Right lung (tissue), 10 donors: ENCODE measurements at places on chromosomes 11 and 22. TPM values are rescaled to one million over a fixed set of nuclear protein-coding genes. Genes with fewer than 3 reads are reported as not detected.

DNA sequence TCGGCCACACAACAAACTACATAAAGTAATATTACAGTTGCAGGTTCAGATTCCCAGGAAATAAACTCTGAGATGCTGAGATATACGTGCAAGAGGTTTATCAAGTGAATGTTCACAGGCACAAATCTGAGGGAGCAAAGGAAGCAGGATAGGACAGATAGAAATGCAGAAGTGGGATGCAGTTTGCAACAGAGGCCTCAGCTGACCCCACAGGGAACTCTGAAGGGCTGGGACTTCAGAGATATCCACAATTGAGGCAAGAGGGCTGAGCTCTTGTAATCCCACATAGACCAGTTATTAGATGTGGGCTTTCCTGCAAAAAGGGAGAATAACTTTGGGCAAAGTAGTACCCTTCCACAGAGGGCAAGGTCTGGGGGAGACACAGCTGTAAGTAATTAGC lies 25.4 kb upstream of the ARHGAP20 start:
- no peak for DNase-seq

- no peak for DNase-seq
Observed at GRCh38 chr11:73598719-73599379, 937 bp upstream of the FAM168A start.

GRCh38 chr11:117126223-117126965 lies 17.7 kb upstream of the PAFAH1B2 start:
- DNase-seq = no peak

- no peak for DNase-seq
Observed at GRCh38 chr11:72575533-72576242, 98.5 kb downstream of the PDE2A start.

DNA sequence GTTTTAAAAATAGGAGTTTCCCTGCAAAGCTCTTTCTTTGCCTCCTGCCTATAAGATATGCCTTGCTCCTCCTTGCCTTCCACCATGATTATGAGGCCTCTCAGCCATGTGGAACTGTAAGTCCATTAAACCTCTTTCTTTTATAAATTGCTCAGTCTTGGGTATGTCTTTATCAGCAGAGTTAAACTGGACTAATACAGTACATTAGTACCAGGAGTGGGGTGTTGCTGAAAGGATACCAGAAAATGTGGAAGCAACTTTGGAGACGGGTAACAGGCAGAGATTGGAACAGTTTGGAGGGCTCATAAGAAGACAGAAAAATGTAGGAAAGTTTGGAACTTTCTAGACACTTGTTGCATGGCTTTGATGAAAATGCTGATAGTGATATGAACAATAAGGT lies 709.9 kb downstream of the LUZP2 start:
- DNase-seq = no peak

GRCh38 chr22:44931077-44931540 lies 78.7 kb downstream of the PHF21B start:
- DNase-seq = peak; percentile 64

GRCh38 chr11:68309621-68310185 lies 2.7 kb upstream of the LRP5 start:
- no peak for DNase-seq

DNA sequence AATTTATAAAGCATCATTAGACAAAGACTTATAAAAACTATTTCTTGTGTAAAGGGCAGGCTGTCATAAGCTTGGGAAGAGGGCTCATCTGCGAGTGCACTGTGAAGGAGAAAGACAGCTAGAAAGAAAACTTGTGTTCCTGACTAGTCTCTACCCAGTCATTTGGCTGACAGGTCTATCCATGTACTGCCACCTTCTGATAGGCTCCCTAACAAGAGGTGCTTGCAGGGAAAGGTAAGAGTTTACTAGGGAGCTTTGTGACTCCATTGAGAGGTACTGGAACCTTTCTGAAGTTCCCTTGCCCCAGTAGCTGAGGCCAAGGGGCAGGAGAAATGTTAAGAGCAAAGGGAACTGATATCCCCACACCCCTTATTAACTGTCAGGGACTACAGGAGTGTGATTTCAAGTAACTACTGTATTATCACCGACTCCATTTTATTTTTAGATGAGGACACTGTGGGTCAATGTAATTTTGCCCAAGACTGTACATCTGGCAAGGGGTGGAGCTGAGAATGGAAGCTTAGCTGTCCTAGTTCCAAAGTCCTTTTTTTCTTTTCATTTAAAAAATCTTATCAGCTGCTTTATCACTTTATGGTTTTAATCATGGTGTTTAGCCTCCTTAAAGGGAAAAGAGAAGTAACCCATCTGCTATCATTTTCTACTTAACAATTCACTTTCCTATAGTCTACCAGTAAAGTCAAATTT lies 129.4 kb downstream of the ARHGAP20 start:
- no peak for DNase-seq

GRCh38 chr11:64715756-64716472 lies 7.1 kb downstream of the NRXN2 start:
- DNase-seq = no peak

DNA sequence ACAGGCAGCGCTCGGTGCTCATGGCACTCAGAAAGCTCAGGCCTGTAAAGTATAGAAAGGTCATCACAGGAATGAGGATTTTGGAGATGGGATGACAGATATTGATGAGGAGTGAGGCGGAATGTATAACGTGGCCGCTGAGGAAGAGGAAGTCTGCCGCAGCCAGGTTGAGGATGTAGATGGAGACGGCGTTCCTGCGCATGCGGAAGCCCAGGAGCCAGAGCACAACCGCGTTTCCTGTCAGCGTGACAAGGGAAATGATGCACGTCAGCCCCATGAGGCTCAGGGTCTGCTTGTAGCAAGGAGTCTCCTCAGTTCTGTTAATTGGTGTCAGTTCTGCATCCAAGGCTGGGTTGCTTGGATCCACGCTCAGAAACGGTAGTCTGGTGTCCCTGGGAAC lies 33.1 kb upstream of the MRGPRX1 start:
- no peak for DNase-seq

- DNase-seq = no peak
Observed at GRCh38 chr11:112652786-112653390, 308.3 kb upstream of the NCAM1 start.

GRCh38 chr11:133778161-133778560 lies 67.2 kb downstream of the SPATA19 start:
- DNase-seq = no peak

- DNase-seq = no peak
Observed at GRCh38 chr11:34798985-34799384, 117.2 kb downstream of the APIP start.

DNA sequence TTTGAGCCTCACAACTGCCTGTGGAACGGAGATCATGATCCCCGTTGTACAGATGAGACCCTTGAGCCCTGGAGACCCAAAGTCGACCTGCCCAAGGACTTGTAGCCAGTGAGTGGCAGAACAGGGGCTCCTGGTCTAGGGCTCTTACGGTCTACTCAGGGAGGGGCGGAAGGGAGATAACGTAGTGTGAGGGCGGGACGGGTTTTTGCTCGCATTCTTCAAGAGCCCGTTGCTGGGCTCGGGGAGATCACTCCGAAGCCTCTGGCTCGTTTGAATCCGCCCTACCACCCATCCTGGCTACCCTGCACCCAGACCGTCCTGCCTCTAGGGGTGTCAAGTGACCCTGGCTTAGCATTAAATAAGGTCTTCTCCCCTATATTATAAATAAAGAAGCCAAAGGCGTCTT lies 639 bp downstream of the CRY2 start:
- DNase-seq = peak; percentile 66

- DNase-seq = no peak
Observed at GRCh38 chr22:20517422-20517821, 10.0 kb downstream of the MED15 start.

- no peak for DNase-seq
Observed at GRCh38 chr11:105689631-105690030, 79.8 kb downstream of the GRIA4 start.

DNA sequence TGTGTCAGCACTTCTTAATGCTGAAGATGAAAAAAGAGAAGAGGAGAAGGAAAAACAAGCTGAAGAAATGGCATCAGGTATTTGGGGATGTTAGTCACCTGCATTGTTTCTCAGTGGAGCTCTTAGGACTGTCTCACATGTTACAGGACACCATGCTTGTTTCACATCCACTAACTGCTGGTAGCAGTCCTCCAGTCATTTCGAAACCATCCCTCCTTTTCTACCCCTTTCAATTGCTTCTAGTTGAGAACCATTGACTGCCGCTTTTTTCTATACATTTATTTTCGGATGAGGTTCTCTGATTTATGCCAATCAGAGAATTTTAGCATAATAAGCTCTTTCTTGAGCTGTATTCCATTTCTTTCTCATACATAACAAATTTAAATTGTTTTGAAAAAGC lies 21.5 kb downstream of the BIRC2 start:
- no peak for DNase-seq

- no peak for DNase-seq
Observed at GRCh38 chr11:10561947-10562346, 6.5 kb downstream of the LYVE1 start.

- DNase-seq = no peak
Observed at GRCh38 chr11:10941414-10941813, 83.6 kb upstream of the ZBED5 start.

DNA sequence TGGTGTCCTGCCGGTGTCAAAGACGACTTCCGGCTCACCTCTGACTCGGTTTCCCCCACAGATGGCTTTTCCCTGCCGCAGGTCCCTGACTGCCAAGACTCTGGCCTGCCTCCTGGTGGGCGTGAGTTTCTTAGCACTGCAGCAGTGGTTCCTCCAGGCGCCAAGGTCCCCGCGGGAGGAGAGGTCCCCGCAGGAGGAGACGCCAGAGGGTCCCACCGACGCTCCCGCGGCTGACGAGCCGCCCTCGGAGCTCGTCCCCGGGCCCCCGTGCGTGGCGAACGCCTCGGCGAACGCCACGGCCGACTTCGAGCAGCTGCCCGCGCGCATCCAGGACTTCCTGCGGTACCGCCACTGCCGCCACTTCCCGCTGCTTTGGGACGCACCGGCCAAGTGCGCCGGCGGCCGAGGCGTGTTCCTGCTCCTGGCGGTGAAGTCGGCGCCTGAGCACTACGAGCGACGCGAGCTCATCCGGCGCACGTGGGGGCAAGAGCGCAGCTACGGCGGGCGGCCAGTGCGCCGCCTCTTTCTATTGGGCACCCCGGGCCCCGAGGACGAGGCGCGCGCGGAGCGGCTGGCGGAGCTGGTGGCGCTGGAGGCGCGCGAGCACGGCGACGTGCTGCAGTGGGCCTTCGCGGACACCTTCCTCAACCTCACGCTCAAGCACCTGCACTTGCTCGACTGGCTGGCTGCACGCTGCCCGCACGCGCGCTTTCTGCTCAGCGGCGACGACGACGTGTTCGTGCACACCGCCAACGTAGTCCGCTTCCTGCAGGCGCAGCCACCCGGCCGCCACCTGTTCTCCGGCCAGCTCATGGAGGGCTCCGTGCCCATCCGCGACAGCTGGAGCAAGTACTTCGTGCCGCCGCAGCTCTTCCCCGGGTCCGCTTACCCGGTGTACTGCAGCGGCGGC lies 5.5 kb downstream of the B3GNT6 start:
- no peak for DNase-seq

DNA sequence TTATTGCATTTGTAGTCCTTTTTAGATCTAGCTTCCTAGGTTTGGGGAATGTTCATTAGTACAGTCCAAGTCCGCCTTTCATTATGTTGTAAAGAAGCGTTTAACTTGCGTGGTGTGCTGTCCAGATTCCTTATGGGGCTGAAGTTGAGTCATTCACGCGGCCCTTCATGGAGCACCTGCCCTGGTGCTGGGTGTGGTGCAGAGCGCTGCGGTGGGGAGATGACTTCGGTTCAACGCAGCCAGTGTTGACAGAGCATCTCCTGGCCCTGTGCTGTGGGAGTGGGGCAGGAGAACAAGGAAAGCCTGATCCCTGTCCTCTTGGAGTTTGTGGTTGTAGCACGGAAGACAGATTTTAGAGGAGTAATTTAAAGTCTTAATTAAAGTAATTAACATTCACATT lies 152.0 kb downstream of the TBC1D22A start:
- no peak for DNase-seq

- DNase-seq = no peak
Observed at GRCh38 chr22:43031617-43032016, 16.7 kb upstream of the PACSIN2 start.

- DNase-seq = no peak
Observed at GRCh38 chr11:128502726-128503125, 84.6 kb downstream of the ETS1 start.

GRCh38 chr22:49189871-49190270 lies 637.8 kb downstream of the BRD1 start:
- DNase-seq = no peak

GRCh38 chr22:27724709-27725108 lies 76.8 kb downstream of the MN1 start:
- no peak for DNase-seq

- DNase-seq = no peak
Observed at GRCh38 chr11:86673055-86673843, 833 bp upstream of the ME3 start.

DNA sequence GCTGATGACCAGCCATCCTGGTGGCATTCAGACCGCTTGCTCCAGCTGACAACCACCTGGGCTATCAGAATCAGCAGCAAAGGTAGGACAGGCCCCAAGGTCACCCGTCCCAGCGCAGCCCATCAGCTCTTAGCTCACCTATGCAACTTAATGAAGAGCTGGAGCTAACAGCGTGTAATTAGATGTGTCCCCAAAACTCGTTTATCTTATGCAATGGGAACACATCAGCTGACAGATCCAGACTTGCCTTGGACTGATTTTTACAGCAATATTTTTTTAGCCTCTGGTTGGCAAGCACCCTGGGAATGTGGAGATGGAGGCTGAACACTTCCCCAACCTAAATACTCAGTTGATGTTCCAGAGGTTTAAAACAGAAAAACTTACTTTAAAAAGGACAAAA lies 76.0 kb downstream of the PACSIN2 start:
- no peak for DNase-seq

- no peak for DNase-seq
Observed at GRCh38 chr11:34379079-34379478, 21.3 kb upstream of the ABTB2 start.

Gene SUSD2
- 21.8 TPM for polyA plus RNA-seq

Gene IL17REL
- polyA plus RNA-seq = 0.08 TPM

Gene KIAA1671
- 19.8 TPM for polyA plus RNA-seq

Gene MYO7A
- 4.4 TPM for polyA plus RNA-seq

Gene CCDC88B
- polyA plus RNA-seq = 4.1 TPM

Gene TRIM49
- not detected for polyA plus RNA-seq

Gene ARHGAP42
- polyA plus RNA-seq = 46.6 TPM

Gene FJX1
- polyA plus RNA-seq = 4.5 TPM

Gene MOGAT2
- polyA plus RNA-seq = not detected

Gene KDM4E
- 0.40 TPM for polyA plus RNA-seq

Gene FXYD6
- polyA plus RNA-seq = 148 TPM

Gene SYT7
- polyA plus RNA-seq = 6.5 TPM

Gene TBX1
- 8.5 TPM for polyA plus RNA-seq

Gene CDC42EP1
- polyA plus RNA-seq = 44.4 TPM
